ENCODE measurements at places on chromosomes 16 and 17.

DNA sequence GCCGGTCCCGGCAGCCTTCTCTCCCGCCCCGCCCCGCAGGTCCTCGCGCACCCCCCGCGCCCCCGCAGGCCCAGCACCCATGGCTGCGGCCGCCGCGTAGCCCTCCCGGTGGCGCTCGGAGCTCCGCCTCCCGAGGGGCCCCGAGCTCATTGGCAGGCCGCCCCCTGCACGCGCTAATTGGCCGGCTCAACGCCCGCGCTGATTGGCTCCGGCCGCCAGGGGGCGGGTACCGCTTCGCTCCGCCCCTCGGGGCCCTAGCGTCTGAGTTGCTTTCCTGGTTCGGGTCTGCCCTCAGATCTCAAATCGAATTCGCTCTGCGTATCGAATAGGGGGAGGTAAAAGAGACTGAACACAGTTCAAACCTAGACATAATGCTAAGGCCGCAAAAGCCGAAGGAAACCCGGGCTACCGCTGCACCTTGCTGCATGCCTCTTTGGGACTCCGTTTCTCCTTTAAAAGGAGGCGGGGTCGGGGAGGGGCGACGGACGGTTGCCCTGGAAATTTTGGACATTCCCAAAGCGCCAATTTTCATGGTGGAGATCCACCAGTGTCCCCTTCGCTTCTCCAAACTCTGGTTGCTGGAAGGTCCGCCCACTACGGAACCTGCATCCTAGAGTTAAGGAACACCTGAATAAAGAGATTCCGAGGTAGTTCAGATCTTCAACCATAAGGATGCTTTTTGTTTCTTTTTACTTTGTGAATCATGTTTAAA is at the start of gene DEXI:
Gene DEXI, minus strand, starts transcription at position 117 of the 712 bp plus-strand sequence. CDS start 463 bp downstream, outside the sequence.
- DNase-seq: peak; percentile 68

GRCh38 chr17:79811011-79811867 is 14.4 kb upstream of the CBX8 start:
- no peak for DNase-seq

GRCh38 chr17:41018541-41018940 is 8.5 kb downstream of the KRTAP1-5 start:
- DNase-seq: no peak

DNA sequence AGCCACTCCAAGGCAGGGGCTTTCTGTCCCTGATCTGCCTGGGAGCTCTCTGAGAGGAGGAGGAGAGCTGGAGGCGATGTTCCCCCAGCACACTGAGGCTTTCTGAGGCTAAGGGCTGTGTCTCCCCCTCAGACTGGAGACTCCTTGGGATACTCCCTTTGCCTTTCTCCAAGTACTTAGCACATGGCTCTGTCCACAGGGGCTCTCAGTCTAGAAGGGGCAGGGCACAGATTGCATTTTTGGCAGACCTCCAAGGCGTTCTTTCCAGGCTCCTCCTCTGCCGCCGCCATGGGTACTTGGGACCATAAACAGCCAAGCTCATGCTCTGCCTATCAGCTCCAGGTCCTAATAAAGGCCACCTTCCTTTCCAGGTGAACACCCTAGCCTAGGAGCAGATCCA is 1.8 kb upstream of the GIP start:
- DNase-seq: no peak

DNA sequence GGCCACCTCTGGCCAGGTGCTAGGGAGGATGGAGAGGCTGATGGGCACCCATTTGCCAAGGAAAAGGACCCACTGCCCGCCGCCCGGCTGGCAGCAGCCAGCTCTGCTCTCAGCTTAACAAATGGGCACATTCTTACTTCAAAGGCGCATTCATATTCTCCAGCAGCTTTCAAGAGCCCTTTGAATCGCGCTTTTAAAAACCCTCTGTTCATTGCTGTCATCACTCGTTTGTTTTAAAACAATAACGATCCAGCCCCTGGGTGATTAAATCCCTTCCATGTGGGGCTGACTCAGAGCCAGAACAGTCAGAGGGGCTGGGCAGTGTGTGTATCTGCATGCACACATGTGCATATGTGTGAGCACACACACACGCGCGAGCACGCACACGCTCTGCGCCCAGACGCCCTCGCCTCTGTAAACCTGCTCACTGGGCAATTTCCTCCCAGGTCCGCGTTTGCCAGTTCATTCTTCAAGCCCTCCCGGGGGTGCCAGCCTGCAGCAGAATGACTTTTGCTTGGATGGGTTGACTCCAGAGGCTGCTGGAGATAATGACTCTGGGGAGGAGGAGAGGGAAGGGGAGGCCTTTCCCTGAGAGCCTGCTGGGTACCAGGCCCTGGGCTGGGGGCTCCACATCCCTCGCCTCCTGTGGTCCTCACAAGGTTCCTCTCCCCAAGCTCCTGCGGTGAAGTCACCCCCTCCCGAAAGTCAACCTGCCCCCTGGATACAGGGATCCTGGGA is 133.1 kb downstream of the SDK2 start:
- DNase-seq: no peak

- no peak for DNase-seq
Measured at GRCh38 chr17:80693511-80693910, 148.9 kb downstream of the RPTOR start.
